NCI-H2029 (cell line): ENCODE measurements at places on chromosomes 12 and 14.

DNA sequence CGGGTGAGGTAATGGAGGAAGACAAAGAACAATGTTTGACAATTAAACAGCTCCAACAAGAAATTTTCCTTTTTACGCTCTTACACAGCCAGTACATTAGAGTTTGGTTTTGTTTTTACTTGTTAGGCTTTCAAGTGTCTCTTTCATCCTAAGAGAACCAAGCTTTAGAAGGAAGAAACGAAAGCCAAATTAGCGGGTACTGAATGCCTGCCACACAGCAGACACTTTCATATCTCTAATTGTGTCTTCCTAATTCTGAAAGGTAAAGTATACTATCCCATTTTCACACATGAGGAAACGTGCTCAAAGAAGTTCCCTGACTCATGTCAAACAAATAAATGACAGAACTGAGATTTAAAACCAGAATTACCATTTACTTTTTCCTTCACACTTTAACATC, 65.0 kb downstream of the CDK17 start:
- DNase-seq, result no peak

DNA sequence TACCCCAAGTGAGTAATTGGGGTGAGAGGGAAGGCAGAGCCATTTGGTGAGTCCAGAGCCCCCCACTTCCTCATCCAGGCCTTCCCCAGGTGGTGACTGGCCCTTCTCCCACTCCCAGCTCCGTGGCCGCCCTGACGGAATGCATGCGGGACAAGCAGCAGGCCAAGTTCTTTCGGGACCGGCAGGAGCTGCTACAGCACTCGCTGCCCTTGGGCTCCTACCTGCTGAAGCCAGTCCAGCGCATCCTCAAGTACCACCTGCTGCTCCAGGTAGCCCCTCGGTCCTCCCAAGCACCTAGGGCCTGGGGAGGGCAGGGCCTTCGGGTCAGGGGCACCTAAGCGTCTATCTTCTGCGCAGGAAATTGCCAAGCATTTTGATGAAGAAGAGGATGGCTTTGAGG, 26.5 kb downstream of the PLEKHG3 start:
- DNase-seq, result no peak

GRCh38 chr12:94263905-94264561, 115.7 kb downstream of the PLXNC1 start:
- no peak for DNase-seq

DNA sequence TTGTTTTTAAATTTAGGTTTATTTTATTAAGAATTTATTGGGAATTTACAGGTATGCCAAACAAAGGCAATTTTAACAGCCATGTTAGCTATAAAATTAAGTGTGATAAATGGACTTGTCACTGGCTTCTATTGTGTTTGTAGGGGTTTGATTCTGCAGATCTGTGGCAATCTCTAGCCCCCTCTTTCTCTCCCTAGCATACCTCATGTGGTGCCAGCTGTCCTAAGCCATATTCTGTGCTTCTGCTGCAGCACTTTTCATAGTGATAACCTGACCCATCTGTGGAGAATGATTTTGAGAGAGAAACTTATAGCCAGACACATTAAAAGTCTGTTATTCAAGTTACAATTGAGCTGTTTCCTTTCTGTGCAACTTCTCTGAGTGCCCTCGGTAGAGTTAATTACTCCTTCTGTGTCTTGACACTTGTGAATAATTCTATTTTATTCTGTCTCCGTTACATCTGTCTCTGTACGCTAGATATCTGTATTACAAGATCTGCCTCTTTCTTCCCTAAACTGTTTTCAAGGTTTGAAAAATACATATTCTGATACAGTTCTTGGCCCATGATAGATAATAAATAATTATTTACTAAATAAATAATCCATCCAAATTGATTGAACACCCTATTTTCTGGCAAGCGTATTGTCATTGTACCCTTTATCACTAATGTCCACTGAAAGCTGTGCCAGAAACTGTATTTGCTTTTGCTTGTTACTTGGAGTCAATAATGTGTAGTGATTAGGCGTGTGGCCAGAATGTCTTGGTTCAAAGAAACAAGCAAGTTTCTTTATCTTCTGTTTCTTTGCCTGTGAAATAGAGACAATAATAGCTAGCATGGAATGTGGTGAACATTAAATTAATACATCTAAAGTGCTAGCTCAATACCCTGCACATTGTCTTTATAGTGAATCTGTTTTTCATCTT, 40.0 kb downstream of the FRS2 start:
- peak; percentile 46 for DNase-seq

DNA sequence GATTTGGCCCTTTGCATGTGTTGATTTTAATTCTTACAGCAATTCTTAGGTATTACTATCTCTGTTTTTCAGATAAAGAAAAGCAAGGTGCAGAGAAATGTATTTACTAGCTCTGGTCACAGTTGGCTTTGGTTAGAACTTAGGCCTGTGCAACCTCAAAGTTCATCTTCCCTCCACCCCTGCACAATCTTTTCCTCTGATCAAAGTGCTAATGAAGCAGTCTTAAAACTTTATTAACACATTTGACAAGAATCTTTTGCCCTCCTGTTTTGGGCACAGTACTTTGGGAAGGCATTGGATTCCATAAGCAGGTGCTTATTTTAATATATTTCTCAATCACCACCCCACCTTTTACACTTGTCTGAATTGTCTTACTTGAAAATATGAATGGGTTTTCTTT, 2.7 kb downstream of the IRAK4 start:
- DNase-seq, result no peak

GRCh38 chr12:53224897-53225634, 6.9 kb downstream of the RARG start:
- no peak for DNase-seq

- DNase-seq, result no peak
Measured at GRCh38 chr12:76876696-76877229, 2.1 kb downstream of the CSRP2 start.

GRCh38 chr14:51780006-51780692, 80.3 kb upstream of the GNG2 start:
- peak; percentile 55 for DNase-seq

DNA sequence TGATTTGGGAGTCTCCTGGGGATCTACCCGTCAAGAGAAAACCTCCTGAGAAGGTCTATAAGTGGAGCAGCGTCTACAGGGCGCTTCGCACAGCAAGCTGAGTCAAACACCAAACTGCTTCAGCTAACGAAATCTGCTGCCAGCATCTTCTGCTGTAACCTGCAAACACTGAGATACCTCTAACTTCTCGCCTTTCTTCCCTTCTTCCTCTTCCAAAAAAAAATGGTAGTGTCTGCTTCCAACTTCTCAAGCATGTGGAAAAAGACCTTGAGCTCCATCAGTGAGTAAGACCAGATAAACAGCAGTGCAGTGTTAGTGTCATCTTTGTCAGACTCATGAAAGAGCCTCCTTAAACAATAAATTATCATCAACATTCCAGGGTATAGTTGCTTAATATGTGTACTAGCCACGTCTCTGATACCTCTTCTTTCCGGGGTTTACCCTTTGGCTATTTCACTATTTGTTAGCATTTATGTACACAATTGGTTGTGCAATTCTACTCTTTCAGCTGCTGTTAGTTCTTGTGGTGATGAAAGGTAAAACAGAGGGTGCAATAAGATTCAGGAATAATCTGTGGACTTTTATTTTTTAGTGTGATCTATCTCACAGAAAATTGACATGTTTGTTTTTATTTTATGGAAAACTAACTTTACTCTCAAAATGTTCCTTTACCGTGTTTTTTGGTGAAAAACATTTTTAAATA, 81.6 kb downstream of the LLPH start:
- no peak for DNase-seq

GRCh38 chr12:32482226-32482625, 82.9 kb downstream of the FGD4 start:
- DNase-seq, result no peak

GRCh38 chr14:44966601-44967336, 4.8 kb downstream of the TOGARAM1 start:
- DNase-seq, result no peak

GRCh38 chr12:132677492-132677891, 9.7 kb downstream of the POLE start:
- no peak for DNase-seq

- no peak for DNase-seq
Measured at GRCh38 chr12:133106253-133106652, 23.8 kb downstream of the ZNF891 start.

GRCh38 chr14:71466251-71466650, 466.0 kb upstream of the RGS6 start:
- no peak for DNase-seq

- DNase-seq, result no peak
Measured at GRCh38 chr14:68666236-68666635, 126.6 kb downstream of the ZFP36L1 start.

DNA sequence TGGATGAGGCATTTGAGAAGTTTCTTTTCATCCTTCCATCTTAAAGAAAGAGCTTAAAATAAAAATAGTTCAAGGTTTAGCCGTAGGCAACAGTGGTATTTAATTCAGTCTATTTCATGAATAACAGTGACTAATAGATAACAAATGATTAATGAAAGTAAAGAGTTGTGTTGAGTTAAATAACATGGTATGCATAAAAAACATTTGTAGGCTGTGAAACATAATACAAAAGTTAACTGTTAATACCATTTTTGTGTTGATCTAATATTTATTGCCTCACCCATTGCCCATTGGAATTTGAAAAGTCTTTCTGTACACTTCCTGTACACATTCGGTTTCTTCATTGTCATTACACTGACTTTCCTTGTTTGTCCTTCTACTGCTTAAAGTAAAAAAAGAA, 108.6 kb upstream of the PDE3A start:
- DNase-seq, result no peak

DNA sequence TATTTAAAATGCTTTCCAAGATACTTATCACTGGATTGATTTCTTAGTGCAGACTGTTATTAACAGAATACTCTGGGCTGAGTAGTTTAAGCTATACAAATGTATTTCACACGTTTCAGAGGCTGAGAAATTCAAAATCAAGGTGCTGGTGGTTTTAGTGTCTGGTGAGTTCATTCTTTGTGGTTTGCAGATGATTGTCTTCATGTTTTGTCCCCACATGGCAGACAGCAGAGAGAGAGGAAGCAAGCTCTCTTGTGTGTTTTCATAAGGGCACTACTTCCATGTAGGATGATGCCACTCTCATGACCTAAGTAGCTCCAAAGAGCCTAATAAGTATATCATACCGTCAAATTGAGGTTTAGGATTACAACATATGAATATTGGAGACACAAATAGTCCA, 1348.9 kb upstream of the FLRT2 start:
- no peak for DNase-seq

DNA sequence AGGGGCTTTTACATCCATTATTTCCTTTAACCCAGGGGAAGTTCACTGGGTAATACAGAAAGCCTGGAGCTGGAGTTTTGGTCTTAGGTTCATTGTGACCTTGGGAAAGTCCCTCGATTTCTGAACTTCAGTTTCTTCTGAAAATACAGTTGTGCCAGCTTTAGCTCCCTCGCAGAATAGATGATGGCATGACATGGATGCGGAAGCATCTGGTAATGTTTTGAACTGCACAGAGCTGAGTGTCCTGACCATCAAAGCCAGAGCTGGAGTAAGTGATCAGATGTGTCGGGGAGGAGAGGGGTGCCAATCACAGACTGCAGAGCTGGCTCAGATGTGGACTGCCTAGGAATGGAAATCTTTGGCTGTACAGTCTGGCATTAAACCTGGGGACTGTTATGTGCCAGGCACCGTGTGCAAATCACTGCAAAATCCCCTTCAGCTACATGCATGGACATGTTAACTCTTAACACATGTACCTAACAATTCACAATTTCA, 180.9 kb downstream of the ETV6 start:
- no peak for DNase-seq

DNA sequence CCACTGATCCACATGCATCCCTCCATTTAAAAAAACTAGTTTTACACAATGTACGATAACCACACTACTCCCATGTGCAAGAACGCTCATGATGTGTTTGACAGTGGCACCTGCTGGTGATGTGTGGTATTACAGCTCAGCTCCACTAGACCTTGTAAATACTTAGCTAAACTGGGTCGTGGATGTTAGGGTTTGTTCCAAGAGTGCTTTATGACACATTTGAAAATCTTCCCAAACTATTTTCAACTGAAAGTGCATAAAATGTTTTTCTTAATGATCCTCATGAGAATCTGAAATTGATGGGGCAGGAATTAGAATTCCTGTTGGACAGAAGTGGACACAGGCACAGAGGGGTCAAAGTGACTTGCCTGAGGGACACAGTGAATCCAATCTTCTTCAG, 99.2 kb downstream of the SCARB1 start:
- DNase-seq, result no peak

DNA sequence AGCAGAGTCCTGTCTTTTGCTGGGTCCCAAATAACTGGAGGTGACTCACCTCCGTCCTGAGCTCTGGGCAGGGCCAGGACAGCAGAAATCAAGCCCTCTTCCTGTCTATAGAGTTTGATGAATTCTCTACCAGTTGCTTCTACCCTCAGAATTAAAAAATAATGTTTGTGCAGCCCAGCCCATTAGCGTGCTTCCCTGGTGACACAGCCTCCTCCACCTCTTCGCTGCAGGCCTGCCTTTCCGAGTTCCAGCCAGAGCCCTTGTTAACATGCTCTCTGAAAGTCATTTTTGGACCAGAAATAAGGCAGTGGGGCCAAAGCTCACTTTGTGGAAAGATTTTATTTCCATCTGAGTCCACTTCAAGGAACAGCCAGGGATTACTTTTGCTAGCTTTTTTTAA, 94.0 kb downstream of the TBX5 start:
- DNase-seq, result no peak

DNA sequence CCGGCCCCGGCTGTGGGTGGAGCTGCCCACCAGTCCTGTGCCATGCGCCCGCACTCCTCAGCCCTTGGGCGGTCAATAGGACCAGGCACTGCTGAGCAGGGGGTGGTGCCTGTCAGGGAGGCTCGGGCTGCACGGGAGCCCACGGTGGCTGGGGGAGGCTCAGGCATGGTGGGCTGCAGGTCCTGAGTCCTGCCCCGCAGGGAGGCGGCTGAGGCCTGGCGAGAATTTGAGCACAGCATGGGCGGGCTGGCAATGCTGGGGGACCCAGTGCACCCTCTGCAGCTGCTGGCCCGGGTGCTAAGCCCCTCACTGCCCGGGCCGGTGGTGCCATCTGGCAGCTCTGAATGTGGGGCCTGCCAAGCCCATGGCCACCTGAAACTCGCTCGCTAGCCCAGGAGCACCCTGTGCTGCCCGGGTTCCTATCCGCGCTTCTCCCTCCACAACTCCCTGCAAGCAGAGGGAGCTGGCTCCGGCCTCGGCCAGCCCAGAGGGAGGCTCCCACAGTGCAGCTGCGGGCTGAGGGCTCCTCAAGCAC, 1371.1 kb downstream of the FSCB start:
- DNase-seq, result no peak

DNA sequence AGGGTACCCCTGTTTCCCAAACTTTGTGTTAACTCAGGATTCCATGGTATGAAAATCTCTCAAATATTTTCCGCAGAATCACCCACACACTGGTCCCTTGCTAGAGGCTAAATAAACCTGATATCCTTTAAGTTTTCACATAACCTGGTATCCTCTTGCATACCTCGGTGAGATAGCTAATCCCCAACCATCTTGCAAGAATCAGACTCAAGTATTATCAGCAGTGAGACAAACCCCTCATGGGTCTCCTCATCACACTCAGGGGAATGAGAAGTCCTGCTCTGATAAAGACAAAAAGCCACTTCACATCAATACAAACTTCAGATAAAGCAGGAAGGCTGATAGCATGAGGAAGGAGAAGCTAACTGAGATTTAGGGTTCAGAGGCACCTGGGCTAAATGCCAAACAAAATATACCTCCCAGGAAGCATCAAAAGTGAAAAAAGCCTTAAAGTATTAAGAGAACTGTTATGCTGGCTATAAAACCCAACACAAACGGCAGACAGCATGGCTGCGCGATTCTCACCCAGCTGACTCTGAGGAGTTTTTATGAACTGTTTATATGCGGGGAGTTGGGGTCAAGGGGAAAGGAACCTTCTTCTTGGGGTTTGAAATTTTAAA, 96.5 kb downstream of the FOXN3 start:
- no peak for DNase-seq
